ENCODE measurements at places on chromosomes 11 and 22.

GRCh38 chr11:64453466-64453865, 94.5 kb downstream of the RPS6KA4 start:
- no peak for DNase-seq

DNA sequence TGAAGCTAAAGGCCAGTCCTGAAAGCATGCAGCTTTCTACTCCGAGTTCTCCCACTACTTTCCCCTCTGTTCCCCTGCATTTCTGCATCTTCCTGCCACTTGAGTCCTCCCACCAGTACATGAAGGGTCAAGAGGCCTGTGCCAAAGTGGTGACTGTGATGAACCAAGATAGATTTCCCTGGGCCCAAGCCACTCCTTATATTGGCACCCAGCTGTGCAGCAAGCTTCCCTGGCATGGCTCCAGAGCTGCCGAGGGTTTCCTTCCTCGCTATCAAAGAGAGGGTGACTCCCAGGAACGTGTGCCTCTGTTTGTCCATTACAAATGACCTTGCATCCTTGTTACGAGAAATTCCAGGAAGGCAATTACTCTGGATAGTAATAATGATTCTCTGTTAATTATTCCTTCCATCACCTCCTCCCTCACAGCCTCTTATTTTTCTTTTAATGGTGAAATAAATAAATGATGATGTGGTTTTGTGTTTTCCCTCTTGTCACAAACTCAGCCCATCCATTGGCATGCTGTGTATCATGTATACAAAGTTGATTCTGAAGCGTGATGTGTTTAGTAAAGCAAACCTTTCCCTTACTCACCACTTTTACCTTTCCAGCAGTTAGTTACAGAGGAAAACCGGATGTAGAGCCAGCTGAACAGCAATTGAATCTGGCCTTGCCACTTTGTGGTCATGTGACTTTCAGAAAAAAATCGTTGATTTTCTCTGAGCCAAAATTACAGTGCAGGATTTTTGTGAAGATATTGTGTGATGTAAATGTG, 8.3 kb downstream of the SRSF8 start:
- DNase-seq = no peak

DNA sequence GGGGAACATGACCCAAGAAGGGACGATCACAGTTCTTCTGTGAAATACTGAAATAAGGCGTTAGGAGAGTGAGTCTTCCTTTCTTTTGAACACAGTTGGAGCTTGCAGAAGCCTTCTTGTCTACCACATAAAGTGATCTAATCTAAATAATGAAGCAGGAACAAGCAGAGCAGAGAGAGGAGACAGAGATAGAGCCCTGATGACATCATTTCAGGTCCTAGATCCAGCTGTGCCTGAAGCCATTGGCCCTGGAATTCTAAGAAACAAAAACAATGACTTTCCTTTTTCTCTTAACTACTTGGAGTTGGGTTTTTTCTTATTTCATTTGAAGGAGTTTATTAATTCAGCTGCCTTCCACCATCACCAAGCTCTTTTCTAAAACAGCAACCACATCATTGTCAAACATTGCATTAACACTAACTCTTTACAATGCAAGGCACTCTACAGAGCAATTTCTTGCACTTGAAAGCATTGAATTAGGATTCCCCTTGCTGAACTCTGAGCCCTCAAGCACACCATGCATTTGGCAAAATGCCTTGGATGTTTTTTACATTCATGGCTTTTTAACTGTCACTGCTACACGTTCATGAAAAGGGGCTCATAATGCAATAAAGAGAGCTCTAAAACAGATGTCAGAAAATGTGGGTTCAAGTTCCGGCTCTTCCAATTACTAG, 117.2 kb upstream of the TIMP3 start:
- DNase-seq = no peak

DNA sequence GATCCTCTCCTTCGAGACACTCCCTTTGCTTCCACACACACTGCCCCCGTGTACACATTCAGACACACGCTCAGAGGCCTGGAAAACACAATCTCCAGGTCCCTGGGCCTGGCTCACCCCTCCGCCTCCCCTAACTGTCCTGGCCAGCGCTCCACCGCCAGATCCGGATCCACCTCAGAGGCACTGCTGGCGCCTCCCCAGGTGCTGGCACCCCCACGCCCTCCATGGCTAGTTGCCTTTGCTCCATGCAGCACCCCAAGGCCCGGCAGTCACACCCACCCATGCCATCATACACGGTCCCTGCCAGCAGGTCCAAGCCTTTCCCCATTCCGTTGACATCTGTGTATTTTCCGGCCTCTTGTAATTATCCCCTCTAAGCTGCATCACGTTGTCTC, 11.1 kb downstream of the SPTBN2 start:
- DNase-seq = no peak

- DNase-seq = no peak
Measured at GRCh38 chr11:13110929-13111812, 102.1 kb downstream of the RASSF10 start.
